ENCODE measurements at places on chromosomes 11 and 22. TPM values are rescaled to one million over a fixed set of nuclear protein-coding genes. Genes with fewer than 3 reads are reported as not detected.

Gene KLHL22
- 19.1 TPM for total RNA-seq

- no peak overlapping the region for H3K27ac ChIP-seq
- H3K4me3 ChIP-seq: no peak overlapping the region
- no peaks in the 10 kb centered on the region for H3K27me3 ChIP-seq
- peak; percentile 39 for DNase-seq
- H3K4me1 ChIP-seq: peaks cover 9% of the 10 kb centered on the region
- H3K36me3 ChIP-seq: no peaks in the 10 kb centered on the region
Measured at GRCh38 chr11:26950260-26950719, 43.6 kb upstream of the FIBIN start.

- H3K27ac ChIP-seq: no peak overlapping the region
- H3K4me1 ChIP-seq: no peaks in the 10 kb centered on the region
- peak; percentile 37 for DNase-seq
- H3K36me3 ChIP-seq: no peaks in the 10 kb centered on the region
- H3K4me3 ChIP-seq: no peak overlapping the region
Measured at GRCh38 chr11:70732023-70732880, 333.9 kb downstream of the CTTN start.

DNA sequence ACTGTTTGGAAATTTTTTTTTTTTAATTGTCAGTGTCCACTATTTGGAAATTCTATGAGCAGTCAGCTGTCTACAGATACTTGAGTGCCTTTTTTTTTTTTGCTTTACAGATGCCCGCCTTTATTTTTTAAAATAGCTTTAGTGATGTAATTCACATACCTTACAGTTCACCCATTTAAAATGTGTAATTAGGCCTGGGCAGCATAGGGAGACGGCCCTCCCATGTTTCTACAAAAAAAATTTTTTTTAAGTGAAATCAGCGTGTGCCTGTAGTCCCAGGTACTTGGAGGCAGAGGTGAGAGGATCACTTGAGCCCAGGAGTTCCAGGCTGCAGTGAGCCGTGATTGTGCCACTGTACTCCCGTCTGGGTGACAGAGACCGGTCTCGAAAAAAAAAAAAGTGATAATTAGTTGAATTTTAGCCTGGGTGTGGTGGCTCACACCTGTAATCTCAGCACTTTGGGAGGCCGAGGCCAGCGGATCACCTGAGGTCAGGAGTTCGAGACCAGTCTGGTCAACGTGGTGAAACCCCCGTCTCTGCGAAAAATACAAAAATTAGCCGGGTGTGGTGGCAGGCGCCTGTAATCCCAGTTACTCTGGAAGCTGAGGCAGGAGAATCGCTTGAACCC, 1.5 kb downstream of the ZNF143 start:
- no peaks in the 10 kb centered on the region for H3K27me3 ChIP-seq
- H3K4me3 ChIP-seq: peak overlapping the region; percentile 71
- no peak for DNase-seq
- H3K36me3 ChIP-seq: no peaks in the 10 kb centered on the region
- H3K4me1 ChIP-seq: no peaks in the 10 kb centered on the region
- peak overlapping the region; percentile 79 for H3K27ac ChIP-seq

- H3K27ac ChIP-seq: no peak overlapping the region
- H3K36me3 ChIP-seq: no peaks in the 10 kb centered on the region
- peak; percentile 40 for DNase-seq
- H3K27me3 ChIP-seq: no peaks in the 10 kb centered on the region
Measured at GRCh38 chr11:2451336-2451735, 6.5 kb downstream of the KCNQ1 start.

DNA sequence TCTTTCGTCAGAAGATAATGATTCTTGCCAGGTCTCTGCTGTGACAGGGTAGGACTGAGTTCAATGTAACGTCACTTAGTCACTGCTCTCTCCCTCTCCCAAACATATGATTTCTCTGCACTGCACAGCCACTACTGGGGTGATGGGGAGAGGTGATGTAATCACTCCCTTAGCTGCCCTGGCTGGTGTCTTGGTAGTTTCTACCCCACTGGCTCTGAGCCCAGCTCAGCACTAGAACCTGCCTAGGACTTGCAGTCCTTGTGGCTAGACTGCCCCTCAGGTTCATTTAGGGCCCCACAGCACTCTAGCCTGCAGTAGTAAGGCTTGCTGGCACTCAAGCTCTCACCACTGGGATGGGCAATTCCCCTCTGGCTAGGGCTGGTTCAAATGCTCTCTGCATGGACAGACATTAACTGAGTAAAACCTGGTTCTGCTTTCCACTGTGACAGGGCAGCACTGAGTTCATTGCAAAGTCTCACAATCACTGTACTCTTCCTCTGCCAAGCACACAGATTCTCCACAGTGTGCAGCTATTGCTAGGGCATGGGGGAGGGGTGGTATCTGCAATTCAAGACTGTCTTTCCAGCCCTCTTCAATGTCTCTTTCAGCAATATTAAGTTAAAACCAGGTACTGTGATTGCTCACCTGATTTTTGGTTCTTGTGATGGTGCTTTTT, 571.4 kb upstream of the FAT3 start:
- DNase-seq: no peak
- no peaks in the 10 kb centered on the region for H3K4me1 ChIP-seq
- no peaks in the 10 kb centered on the region for H3K27me3 ChIP-seq
- no peak overlapping the region for H3K27ac ChIP-seq
- H3K4me3 ChIP-seq: no peak overlapping the region

All from aorta (tissue), 5 donors.